ENCODE measurements at places on chromosomes 7 and 10.

DNA sequence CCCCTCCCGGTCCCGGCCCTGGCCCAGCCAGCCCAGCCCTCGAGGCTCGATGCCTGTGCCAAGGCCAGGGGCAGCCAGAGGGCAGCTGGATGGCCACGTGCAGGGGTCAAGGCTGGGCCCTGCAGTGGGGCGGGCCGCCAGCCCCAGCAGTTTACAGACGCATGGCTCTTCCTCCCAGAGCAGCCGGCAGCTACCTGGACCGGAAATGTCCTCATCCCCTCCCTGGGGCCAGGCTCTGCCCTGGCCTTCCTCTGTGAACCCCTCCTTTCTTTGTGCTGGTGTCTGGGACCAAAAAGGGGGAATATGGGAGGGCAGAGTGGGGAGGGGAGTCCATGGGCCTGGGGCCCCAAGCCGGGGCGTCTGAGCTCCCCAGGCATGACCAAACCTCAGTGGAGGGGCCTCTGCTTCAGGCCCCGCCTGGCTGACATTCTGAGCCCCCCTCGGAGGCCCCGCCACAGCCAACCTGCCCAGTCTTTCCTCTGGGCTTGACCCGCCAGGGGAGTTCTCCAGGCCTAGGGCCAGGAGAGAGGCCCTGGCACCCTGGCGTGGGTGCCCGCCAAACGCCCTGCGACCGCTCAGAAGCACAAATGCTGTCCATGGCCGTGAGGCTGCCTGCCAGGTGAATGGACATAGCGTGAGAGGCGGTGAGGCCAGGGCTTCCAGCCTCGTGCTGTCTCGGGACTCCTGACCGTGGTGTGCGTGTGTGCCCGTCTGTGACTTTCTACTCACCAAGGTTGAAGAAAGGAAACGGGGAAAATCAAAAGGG, 24.7 kb upstream of the AMZ1 start:
- DNase-seq, result no peak

- DNase-seq, result peak; percentile 45
Observed at GRCh38 chr10:69801434-69802315, at the start of gene COL13A1. Gene COL13A1, plus strand, starts transcription at chr10:69801906. Its CDS starts 518 bp downstream, at chr10:69802424.

GRCh38 chr10:21791276-21791675, 212.3 kb downstream of the DNAJC1 start:
- no peak for DNase-seq

DNA sequence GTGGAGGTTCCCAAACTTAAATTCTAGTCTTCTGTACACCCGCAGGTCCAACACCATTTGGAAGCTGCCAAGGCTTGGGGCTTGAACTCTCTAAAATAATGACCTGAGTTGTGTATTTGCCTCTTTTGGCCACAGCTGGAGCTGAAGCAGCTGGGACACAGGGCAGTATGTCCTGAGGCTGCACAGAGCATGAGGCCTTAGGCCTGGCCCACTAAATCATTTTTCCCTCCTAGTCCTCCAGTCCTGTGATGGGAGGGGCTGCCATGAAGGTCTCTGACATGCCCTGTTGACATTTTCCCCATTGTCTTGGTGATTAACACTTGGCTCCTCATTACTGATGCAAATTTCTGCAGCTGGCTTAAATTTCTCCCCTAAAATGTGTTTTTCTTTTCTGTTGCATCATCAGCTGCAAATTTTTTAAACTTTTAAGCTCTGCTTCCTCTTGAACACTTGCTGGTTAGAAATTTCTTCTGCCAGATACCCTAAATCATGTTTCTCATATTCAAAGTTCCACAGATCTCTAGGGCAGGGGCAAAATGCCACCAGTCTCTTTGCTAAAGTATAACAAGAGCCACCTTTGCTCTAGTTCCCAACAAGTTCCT, 43.6 kb upstream of the WNT16 start:
- no peak for DNase-seq

- peak; percentile 15 for DNase-seq
Observed at GRCh38 chr7:30510124-30511075, 5.8 kb upstream of the GGCT start.

DNA sequence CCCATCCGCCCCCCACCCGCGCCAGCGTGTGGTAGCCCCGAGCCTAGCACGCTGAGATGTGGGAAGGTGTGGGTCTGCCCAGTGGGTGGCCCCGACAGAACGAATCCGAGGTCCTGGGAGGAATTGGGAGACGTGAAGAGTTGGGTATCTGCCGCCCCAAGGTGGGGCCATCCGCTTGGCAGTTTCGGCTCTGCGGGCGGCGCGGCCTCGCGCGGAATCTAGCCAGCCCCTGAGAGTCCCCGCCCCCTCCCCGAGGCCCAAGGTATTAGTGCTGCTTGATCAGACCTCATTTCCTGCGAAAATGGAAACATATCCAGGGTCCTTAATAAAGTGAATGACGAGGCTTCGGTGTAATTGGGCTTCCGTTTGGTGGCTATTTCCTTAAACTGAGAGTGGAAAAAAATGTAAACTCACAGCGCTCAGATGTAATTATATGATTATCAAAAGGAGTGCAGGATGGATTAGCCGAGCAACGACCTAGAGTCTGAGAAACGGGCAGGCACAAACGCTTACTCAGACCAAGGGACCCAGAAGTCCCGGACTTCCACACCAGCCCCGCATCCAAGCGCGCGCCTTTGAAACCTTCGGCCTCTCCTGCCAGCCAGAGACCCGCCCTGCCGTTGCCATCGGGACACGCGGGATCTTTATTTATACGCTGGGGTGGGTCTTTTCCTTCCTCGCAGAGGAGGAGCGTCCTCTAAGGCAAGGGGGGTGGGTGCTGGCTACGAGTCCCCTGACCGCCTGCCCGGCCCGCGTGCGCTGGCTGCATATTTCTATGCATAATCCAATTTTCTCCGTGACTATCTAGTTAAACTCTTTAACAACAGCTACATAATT, 12.8 kb downstream of the LBX1 start:
- DNase-seq, result no peak

- no peak for DNase-seq
Observed at GRCh38 chr10:98294270-98294627, 26.3 kb upstream of the LOXL4 start.

DNA sequence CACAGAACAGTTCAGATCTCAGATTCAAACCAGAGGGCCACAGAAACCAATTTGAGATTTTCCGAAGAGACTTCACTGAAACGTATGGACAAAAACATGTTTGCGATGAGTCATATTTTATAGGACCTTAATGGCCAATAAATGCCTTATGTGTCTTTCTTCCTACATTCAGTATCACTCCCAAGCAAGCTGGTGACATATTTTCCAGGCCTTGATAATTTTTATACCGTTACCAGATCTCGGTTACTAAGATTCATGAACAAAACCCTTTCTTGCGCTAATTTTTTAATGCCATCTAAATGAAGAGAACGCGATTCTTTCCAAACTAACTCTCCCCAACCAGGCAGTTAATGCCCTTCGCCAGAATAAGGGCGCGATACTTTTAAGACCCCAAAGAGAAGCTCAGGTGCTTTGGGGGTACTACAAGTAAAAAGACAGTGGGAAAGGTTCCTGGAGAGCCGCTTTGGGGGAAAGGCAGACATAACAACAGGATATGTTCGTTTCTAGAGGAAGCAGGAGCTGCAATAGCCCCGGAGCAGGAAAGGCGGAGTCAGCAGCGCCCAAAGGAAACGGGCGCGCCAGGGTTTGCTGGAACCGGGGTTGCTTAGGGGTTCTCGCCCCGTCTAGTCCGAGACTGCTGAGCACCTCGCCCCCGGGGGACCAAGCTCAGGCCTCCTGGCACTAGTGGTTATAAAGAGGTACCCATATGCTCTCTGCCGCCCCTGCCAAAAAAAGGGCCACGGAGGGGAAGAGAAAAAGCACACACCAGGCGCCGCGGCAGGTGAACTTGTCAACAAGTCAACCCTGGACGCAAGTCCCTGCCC, 884 bp downstream of the ICA1 start:
- DNase-seq, result peak; percentile 55

DNA sequence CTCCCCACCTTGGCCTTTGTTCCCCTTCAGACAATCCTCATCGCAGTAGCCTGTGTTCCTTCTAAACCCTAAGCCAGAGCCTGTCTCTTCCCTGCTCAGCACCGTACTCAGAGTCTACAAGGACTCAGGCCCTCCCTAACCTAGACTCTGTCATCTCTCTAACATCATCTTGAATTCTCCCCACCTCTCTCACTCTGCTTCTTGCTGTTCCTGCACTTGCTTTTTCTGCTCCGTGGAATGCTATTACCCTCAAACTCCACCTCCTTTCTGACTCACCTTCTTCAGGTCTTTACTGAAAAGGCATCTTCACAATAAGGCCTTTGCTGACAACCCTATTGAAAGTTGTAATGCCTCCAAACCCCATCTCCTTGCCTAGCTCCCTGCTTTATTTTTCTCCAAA, 141.0 kb downstream of the DKK1 start:
- no peak for DNase-seq

DNA sequence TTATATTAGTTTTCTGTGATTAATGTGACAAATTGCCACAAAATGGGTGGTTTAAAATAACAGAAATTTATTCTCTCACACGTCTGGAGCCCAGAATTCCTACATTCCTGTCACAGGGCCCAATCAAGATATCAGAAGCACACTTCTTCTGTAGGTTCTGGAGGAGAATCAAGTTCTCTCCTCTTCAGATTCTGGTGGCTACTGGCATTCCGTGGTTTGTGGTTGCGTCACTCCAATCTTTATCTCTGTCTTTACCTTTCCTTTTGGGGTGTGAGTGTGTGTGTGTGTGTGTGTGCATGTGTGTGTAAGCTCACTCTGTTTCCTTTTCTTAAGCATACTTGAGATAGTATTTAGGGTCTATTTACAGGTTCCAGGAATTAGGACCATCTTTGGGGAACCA, 115.5 kb upstream of the DKK1 start:
- no peak for DNase-seq

GRCh38 chr10:133474027-133474426, 20.3 kb downstream of the SCART1 start:
- DNase-seq, result no peak

DNA sequence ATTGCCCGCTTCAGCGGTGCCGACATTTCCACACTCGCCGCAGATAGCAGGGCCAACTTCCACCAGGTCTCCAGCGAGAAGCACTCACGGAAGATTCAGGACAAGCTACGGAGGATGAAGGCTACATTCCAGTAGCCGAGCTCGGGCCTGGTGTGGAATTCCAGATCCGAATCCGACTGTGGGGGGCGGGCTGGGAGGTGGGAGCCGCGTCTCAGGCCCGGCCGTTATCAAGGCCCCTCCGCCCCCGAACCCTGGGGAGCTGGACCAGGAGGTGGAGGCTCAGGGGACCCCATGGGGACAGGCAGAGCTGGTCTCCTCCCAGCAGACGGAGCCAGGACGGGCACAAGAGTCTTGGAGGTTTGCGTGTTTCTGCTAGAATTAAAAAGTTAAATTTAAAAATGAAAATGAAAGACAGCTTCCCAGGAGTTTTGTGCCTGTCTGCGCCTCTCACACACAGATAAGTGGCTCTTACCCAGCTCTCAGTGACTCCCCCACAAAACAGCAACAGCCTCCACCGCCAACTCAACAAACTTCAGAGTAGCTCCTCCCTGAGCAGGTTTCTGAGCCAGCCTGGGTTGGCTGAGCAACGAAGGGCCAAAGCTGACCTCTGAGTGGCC, 5.2 kb upstream of the UTF1 start:
- DNase-seq, result no peak

- DNase-seq, result no peak
Observed at GRCh38 chr7:32574626-32575025, 79.3 kb downstream of the AVL9 start.

DNA sequence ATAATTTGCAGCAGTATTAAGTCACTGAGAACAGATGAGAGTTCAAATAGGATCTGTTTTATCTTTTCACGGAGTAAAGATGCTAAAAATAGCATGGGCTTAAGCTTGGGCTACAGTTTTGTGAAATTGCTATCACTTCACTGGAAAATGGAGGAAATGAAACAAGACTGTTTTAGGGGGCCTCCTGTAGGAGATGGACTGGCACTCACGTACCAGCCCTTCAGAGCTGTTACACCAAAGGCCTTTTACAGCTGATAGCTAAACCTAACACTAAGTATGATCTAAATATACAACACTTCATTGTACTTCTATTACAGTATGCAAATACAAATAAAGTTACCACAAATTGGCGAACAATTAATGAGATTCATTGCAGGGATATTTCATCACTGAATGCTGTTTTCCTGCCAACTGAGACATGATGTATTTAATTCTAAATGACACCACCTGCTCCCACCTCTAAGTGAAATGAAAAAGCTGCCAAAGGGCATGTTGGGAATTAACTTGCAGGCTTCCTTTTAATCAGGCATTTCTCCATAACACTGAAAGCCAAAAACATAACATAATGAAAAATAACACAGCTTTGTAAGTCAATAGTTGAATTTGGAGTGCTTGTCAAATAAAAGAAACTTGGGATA, 304.5 kb upstream of the LRRN3 start:
- no peak for DNase-seq

- no peak for DNase-seq
Observed at GRCh38 chr7:99127636-99128035, 16.3 kb downstream of the SMURF1 start.

GRCh38 chr10:77669892-77670291, 32.3 kb upstream of the KCNMA1 start:
- DNase-seq, result no peak
